Renal cortical epithelial cell (primary cell): ENCODE measurements at places on chromosomes 7 and 10.
A peak's percentile ranks its signal among the peaks of the same experiment; 100 is the strongest.

DNA sequence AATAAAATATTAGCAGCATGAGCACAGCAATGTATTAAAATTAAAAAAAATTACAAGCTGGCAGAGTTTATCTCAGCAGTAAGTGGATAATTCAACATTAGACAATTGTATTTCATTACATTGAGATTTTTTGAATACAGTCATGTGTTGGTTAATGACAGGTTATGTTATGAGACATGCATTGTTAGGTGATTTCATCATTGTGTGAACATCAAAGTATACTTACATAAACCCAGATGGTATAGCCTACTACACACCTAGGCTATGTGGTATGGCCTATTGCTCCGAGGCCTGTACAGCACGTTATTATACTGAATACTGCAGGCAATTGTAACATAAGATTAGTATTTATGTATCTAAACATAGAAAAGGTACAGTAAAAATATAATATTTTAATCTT is 29.7 kb downstream of the CCDC6 start:
- DNase-seq, result no peak

- DNase-seq, result no peak
These were observed 14.8 kb upstream of the ZC3HAV1 start for GRCh38 chr7:139124084-139124914.

GRCh38 chr7:72023926-72024325 is 388.2 kb downstream of the CALN1 start:
- DNase-seq, result no peak

- DNase-seq, result peak; percentile 4
These were observed 84.8 kb downstream of the RSU1 start for GRCh38 chr10:16732376-16732775.

DNA sequence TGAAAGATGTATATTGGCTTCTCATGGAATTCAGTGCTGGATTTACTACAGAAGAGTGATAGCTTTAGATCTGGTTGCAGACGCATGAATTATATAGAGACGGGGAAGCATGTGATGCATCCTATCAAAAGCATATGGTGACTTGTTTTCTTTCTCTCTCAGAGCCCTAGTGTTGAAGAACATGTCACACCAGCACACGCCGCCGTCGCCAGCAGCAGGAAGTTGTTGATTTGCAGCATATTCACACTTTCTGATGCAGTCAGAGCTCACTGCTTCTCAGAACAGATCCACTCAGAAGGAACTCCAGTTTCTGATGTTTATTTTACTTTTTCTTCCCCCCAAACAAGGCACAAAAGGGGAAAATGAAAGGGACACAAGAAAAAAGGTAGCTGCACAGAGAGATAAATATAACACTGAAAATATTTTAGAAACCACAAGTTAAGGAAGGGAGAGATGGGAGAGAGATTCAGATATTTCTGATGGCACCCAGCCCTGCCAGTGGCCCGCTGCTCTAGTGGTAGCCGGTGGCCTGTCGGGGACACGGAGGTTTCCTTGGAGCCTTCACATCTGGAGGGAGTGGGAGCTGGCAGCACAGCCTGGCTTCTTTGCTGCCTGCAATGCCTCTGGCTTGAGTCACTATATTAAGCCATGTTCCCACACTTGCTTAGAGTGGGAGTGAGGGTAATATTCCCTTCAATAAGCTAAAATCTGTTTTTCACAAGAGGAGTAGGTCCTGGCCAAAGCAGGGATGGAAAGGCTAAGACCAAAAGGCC is 123.2 kb downstream of the NRP1 start:
- DNase-seq, result no peak

- no peak for DNase-seq
These were observed 90.2 kb upstream of the CHST15 start for GRCh38 chr10:124183617-124184016.

- DNase-seq, result no peak
These were observed 32.9 kb upstream of the SMC3 start for GRCh38 chr10:110534571-110534970.

DNA sequence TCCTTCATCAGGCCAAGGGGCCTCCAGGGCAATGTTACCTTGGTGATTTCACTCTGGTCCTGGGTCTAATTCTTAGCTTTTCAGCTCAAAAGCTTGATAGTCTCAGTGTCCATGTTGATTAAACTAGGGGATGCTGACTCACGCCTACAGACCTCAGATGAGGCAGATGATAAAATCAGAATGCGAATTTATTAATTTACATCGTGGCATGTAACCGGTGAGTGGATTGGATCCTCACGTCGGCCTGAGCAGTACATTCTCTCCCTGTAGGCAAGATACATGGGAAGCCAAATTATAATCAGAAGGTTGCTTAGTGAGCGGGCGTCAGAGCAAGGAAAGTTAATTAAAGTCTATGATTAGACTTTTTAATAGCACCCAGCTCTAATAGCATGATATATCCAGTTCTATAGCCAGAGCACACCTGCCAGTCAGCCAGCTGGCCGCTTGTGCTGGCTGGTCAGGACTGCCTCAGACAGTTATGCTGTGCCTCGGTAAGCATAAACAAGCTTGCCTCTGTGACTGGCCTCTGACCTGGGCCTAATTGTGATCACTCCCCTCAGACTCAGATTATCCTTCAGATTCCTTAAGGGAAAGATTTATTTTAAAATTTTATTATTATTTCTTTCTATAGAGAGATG is 20.2 kb upstream of the CPA5 start:
- no peak for DNase-seq

DNA sequence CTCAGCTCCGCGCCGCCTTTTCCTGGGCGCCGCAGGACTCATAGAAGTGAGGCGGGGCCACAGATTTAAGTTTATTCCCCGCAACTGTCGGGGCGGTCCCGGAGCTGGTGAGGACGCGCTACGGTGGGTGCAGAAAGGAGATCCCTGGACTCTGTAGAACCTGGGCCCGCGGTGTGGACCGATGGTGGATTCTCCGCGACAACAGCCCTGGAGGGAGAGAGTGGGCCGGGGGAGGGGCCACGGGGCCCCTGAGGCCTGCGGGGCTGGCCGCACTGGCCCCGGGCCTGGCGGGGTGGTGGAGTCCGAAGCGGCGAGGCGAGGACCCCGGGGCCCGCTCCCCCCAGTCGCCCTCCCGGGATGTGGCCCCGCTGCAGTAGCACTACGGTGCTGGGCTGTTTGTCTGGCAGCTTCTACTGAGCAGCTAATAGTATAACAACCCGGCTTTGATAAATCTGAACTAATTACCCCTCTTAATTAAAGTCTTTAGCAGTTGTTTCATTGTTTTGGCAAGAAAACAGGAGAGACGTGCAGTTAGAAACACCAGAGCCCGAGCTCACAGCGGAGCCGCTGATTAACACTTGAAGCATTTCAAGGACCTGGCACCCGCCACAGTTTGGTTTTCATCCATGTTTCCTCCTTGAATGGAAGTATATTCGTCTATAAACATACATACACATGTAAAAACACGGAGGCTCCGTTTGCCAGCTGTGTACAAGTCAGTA is 4.2 kb downstream of the FEZF1 start:
- peak; percentile 11 for DNase-seq

- peak; percentile 90 for DNase-seq
These were observed 39.1 kb upstream of the BET1 start for GRCh38 chr7:94043299-94043698.

DNA sequence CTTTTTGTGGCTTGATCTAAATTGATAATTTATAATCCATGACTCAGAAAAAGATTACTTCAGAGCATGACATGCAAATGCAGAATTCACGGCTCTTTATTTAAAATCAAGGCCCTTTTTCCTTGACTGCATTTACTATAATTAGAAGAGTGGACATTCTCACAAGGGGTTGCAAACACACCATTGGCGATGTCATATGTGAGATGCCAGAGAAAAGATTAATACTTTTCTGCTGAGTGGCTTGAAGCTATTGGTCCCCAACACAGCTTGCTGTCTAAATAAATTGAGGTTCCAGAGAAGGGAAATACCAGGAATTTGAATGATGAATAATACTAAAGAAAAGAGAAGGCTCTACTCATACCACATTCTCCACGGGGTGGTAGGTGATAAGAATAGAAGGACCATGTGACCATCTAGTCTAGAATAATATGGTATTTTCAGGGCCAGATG is 78.7 kb upstream of the ARID5B start:
- peak; percentile 63 for DNase-seq

DNA sequence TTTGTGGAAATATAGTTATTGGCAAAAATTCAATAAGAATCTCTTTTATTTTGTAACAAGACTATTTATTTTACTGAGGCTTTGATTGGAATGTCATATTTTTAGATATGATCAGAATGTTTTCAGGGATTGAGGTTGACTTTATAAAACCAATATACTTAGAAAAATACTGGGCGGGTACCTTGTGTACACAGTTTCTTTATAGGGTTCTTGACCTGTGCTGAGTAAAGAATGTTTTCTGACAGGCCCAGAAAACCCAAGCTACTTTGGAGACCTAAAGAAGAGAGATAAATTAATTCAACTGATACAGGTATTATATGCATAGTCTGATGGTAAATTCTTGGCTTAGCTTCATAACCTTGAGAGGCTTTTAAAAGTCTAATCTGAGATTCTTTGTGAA is 23.9 kb upstream of the SPAM1 start:
- no peak for DNase-seq

GRCh38 chr7:121428855-121429489 is 32.9 kb upstream of the FAM3C start:
- DNase-seq, result peak; percentile 95

DNA sequence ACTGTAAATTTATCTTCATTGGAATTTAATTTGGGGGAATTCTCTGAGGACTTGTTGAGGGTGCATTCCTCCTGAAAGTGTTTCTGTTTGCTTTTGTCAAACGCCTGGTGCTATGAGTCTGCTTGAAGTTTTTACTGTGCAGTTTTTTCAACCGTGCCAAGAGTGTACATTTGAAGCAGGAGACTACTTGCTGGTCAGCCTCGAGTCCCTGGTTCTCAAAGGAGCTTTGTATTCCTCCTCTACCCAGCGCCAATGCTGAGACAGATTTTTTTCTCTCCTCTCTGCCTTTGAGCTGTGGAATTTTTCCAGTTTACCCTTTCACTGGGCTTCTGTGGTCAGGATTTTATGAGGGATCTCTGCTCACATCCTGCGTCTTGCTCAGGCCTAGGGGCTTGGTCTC is 62.1 kb downstream of the NPY start:
- DNase-seq, result no peak

- no peak for DNase-seq
These were observed 67.2 kb downstream of the CAV1 start for GRCh38 chr7:116592041-116592355.

GRCh38 chr7:133477791-133478190 is 224.9 kb downstream of the EXOC4 start:
- no peak for DNase-seq

- peak; percentile 39 for DNase-seq
These were observed 88.7 kb downstream of the OSBPL3 start for GRCh38 chr7:24891311-24891735.

- no peak for DNase-seq
These were observed 50.0 kb downstream of the MAGI2 start for GRCh38 chr7:79403451-79403850.

GRCh38 chr7:140697447-140698143 is 1.1 kb downstream of the NDUFB2 start:
- DNase-seq, result peak; percentile 34

DNA sequence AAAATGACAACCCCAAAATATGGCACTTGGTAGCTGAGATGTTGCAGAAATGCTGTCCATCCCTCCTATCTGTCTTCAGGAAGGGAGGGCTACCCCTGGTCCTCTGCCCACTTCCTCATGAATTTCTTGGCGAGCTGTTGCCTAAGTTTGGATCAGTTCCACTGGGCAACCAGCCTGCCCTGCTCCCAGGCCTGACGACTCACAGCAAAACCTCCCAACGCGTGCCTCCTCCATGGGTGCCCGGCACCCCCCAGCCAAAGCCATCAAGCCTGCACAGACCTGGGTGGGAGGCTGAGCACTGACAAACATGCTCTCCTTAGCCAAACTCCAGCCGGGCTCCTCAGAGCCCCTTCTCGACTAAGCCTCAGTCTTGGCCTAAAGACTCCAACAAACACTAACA is 8.9 kb downstream of the VSTM4 start:
- DNase-seq, result no peak

- no peak for DNase-seq
These were observed 578.8 kb upstream of the PFKP start for GRCh38 chr10:2488446-2489005.

- no peak for DNase-seq
These were observed 226.5 kb downstream of the INHBA start for GRCh38 chr7:41476460-41476803.

DNA sequence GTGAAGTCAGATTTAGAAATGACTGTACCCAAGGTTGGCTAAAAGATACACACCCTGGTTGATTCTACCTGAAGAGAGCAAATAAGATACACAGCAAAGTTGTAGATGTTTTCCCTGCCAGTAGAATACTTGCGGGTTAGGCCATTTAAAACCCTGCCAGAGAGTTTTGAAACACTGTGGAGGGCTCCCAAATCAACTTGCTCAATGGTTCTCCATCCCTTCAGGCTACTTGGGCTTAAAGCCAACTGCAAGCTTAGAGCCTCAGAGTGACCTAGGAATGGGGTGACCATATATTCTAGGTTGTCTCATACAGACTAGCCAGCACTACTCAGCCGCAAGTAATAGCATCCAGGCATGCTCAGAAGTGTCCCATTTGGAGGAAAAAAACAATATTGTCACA is 10.0 kb downstream of the CAV1 start:
- peak; percentile 45 for DNase-seq

- DNase-seq, result peak; percentile 3
These were observed 73.9 kb upstream of the CCNY start for GRCh38 chr10:35262436-35262835.

- DNase-seq, result peak; percentile 100
These were observed 69.3 kb downstream of the ETV1 start for GRCh38 chr7:13920053-13920697.

DNA sequence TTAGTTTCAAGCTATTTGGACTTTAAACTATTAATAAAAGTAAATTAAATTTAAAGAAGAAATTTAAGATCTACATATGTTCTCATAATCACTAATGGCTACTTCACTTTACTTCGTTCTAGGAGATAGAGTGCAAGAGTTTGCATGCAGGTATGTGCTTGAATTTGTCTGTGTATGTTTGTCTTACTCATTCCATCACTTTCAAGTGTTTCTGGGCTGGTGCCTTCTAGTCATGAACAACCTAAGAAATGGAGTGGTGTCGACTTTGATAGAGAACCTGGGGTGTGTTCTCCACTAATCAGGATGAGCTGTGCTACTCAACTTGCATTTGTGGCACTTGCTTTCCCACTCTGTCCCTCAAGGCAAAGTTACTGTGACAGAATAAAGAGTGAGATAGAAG is 169.9 kb downstream of the KCND2 start:
- no peak for DNase-seq

- DNase-seq, result peak; percentile 49
These were observed 61.3 kb upstream of the CAV2 start for GRCh38 chr7:116438267-116438666.

- no peak for DNase-seq
These were observed 68.9 kb downstream of the SLC29A4 start for GRCh38 chr7:5351507-5352265.

- DNase-seq, result no peak
These were observed 121.5 kb downstream of the VIPR2 start for GRCh38 chr7:159023206-159023605.

- DNase-seq, result peak; percentile 39
These were observed 12.5 kb upstream of the CALD1 start for GRCh38 chr7:134766779-134767519.

GRCh38 chr7:11237742-11238141 is 264.1 kb downstream of the PHF14 start:
- peak; percentile 16 for DNase-seq

- DNase-seq, result no peak
These were observed 6.3 kb downstream of the CFAP69 start for GRCh38 chr7:90251304-90251635.

GRCh38 chr10:22461891-22462290 is 116.6 kb downstream of the SPAG6 start:
- no peak for DNase-seq

GRCh38 chr7:75963381-75963995 is 30.9 kb downstream of the TMEM120A start:
- no peak for DNase-seq
